ENCODE measurements at places on chromosomes 12 and 14.

DNA sequence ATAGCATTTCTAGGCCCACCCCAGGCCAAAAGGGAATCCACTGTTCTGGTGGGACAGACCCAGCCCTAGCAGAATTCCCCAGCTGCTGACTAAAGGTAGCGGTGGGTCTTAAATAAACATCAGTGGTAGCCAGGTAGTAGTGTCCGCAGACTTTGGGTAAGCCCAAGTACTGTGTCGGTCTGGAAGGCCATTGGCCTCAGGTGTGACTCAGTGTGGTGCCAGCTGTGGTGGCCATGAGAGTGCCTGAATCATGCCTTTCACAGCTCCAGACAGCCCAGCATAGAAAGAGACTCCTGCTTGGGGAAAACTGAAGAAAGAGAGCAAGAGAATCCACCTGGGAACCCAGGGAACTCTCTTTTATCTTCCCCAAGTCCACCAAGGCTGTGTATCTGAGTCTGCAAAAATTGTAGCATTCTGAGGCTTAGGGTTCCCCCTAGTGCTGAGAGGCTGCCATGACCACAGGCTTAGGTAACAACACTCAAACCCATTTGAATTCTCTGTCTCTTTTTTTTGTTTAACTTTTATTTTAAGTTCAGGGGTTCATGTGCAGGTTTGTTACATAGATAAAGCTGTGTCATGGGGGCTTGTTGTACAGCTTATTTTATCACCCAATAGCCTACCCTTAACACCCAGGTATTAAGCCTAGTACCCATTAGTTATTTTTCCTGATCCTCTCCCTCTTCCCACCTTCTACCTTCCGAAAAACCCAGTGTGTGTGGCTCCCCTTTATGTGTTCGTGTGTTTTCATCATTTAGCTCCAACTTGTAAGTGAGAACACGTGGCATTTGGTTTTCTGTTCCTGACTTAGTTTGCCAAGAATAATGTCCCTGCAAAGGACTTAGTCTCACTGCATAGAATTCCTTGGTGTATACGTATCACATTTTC, 16.7 kb upstream of the CD163L1 start:
- DNase-seq = no peak

DNA sequence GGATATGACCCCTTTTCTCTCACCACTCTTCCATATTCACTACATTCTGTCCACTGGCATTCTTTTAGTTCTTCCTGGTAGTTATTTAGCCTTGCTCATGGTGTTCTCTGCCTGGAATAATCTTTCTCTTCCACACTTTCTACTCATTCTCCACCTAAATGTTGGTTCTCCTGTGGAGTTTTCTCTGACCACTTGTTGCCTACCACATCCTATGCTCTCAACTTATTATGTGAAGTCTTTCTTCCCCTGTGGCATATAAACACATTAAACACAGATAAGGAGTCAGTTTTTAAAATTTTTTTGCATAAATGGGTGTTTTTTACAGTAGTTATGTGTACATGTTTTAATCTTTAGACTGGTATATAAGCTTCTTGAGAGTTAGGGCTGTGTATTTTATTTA, 3.3 kb upstream of the SMARCC2 start:
- DNase-seq = no peak

DNA sequence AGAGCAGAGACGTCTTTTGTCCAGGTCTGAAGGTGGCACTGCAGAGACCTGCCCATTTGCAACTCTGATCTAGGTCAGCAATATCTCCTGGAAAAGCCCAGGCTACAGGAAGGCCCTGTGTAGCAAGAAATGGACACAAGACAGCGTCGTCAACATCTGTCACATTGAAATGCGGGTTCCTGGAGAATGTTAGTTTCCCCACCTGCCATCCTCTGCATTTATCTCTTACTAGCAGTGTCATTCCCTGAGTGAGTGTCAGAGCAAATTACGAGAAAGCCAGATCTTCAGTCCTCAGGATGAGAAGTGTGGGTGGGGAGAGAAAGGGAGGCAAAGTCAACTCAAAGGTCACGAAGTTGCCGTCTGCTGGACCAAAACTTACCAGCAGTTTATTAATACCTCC, 27.4 kb upstream of the FLVCR2 start:
- DNase-seq = no peak

- DNase-seq = no peak
Observed at GRCh38 chr14:85881935-85882334, 352.0 kb downstream of the FLRT2 start.

DNA sequence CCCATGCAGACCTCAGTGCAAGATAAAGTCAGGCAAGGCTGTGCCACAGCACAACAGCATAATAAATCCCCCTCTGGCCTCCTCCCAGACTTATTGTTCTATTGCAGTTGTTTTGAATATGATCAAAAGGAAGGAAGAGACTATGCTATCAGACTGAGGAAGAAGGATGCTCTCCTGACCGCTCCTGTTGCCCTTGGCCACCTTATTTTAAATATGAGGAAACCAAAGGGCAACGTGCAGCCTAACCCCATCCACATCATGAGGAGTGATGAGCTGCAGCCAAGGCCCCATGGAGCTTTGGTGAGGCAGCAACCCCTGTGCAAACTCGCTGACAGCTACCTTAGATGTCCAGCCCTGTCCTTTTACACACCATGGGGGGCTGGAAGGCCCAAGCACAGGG, 291.7 kb downstream of the ZFP36L1 start:
- no peak for DNase-seq

GRCh38 chr12:71865166-71865713, 25.7 kb downstream of the TBC1D15 start:
- DNase-seq = no peak

DNA sequence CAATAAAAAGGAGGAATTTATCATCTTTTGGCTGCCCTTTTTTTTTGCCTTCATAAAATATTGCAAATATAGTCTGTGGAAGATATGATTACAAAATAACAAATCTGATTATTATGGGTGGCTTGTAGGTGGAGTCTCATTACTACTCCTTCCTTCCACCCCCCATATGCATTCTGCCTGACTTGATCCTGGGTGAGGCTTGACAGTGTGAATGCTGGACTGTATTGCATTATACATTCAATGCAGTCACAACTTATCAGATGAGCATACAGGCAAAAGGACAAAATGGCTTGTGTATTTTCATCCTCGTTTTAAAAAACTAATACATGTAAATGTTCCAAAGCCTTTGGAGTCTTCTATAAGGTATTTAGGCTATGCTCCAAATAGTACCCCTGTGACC, 186.3 kb downstream of the ANO4 start:
- no peak for DNase-seq

DNA sequence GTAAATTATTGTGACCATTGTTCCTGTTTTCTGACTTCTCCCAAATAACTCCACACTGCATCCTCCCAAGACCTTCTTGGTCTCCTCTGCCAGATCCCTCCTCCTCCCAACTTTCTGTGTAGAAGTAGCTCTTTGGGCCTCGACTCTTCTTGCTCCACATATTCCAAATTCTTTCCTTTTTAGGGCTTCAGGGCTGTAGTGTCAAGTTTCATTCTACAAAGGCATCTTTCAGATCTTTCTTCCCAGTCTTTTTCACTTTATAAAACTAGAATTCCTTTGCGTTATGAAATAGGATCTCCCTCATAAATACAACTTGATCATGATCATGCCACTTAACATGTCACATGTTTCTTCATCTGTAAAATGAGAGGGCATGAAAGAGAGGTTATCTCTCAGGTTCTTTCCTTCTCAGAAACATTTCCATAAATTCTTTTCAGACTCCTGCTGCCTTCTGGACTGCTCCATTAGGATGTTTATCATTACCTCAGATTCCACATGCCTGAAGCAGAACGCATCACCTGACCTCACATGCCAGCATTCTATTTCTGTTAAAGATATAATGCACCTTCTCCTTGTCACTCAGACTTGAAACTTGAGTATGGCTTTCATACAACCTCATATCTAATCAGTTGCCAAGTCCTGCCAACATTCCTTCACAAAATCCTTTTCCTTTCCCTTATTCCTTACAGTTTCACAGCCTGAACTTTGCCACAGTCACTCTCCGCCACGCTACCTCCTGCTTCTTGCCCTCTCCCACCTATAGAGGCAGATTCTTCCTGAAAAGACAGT, 8.5 kb downstream of the SLC38A1 start:
- no peak for DNase-seq

GRCh38 chr12:126944684-126945083, 1322.3 kb upstream of the TMEM132C start:
- DNase-seq = no peak

DNA sequence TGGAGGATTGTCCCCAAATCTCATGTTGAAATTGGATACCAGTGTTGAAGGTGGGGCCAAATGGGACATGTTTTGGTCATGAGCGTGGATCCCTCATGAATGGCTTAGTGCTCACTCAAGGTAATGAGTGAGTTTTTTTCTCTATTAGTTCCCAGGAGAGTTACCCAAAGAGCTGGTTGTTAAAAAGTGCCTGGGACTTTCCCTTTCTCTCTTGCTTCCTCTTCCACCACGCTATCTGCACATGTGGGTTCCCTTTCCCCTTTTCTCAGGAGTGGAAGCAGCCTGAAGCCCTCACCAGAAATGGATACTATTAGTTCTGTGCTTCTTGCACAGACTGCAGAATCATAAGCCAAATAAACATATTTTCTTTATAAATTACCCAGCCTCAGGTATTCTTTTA, 465.4 kb downstream of the FSCB start:
- no peak for DNase-seq

GRCh38 chr14:92651758-92652406, 96.5 kb downstream of the LGMN start:
- DNase-seq = peak; percentile 13

DNA sequence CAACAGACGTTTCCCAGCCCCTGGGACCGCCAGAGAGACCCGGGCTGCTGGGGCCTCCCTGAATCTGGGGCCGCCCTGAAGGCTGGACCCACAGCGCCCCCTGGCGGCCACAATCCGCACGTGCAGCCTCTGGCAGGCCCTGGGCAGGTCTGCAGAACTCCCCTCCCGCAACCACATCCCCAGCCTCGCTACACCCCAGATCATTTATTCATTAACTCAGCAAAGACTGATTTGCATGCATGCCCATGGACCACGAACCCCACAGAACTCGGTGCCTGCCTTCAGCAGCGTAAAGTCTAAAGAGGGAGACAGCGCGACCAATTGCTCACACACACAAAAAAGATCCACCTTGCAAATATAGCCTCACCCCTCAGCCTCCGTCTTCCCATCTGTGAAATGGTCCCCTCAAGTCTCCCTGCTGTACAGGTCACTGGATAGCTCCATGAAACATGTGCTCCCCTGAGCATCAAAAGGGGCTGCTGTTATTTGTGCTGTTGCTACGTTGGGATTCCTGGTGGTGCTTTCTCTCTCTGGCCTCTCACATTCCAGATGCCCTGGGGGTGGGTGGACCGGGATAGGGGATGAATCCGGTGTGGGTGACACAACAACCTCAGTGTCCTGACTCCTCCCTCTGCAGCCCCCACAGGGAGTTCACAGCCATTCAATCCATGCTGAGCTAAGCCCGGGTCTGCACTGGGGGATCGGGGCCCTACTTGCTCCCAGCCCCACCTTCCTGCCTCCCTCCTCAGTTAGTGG, 96.4 kb downstream of the SCARB1 start:
- peak; percentile 69 for DNase-seq

- DNase-seq = no peak
Observed at GRCh38 chr12:105330931-105331804, 677 bp downstream of the C12orf75 start.

DNA sequence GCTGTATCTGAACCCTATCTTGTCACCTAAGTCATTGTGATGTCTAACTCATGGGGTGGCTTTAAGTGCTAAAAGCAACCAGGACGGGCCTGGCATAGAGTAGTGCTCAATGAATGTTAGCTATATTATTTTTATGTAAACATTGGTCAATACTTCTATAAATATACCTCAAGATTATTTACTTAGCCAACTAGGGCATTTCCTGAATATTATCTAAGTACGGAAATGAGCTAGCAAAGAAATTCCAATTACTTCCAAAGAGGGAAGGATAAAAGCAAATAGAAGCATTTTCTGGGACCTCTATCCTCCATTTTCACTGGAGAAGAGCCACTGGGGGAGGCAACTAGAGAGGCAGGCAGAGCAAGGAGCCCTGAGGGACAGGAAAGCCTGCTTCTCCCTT, 20.6 kb downstream of the CCDC92 start:
- DNase-seq = no peak

DNA sequence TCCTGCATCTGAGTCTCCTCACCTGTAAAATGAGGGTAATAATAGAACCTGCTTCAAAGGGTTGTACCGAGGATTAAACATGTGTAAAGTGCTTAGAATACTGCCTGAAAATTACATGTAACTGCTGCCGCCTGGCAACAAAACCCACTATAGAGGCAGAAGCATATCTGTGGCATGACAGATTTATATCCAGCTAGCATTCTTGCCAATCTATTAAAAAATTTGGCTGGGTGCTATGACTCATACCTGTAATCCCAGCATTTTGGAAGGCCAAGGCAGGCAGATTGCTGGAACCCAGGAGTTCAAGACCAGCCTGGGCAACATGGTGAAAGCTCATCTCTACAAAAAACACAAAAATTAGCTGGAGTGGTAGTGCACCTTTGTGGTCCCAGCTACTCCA, 16.4 kb upstream of the KSR2 start:
- DNase-seq = no peak

DNA sequence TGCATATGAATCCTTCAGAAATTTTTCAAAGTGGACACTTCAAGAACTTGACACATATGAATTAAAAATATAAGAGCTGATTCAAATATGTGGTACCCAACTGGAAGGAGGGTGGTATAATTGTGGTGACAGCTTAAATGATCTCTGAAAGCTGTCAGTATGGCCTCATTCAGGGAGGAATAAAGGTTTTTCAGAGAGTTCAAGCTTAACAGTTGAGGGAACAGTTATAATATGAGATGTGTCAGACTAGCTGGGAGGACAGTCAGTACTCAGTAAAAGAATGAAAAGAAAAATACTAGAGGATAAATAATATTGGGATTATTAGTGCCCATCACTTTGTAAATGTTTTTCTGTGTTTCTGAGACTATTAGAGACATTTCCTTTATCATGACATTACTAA, 277.5 kb downstream of the RASSF9 start:
- no peak for DNase-seq

DNA sequence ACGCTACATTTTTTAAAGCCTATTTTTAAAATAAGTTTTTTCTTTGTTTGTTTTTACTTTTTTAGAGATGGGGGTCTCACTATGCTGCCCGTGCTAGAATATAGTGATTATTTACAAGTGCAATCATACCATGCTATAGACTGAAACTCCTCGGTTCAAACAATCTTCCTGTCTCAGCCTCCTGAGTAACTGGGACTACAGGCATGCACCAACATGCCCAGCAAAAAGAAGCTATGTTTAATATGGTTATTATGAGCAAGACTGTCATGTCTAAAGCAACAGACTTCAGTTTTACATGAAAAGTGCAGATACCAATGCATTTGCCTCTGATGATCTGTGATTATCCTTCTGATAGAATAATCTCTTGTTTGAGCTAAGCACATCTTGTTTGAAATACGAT, 45.6 kb upstream of the SGPP1 start:
- no peak for DNase-seq

DNA sequence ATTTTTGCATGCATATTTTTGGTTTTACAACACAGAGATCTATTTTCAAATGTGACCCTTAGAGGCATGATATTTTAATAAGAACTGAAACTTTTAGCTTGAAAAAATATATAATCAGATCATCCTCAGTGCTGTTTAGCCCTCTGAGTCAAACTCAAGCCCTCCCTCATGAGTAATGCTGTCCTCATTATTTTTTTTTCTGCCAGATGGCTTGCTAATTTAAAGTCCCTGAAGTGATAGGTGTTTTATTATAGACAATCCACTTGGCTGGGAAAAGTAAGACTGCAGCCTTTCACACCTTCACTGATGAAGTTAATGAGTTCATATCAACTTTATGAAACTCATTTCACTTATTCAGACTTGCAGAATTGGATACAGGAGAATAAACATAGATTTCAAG, 227.7 kb downstream of the SLC16A7 start:
- no peak for DNase-seq
